Heart left ventricle (tissue), 16 donors: ENCODE measurements at places on chromosomes 16 and 17. TPM values are rescaled to one million over a fixed set of nuclear protein-coding genes. Genes with fewer than 3 reads are reported as not detected.

ITGAL gene
- 1.6 TPM for total RNA-seq

UNC45B gene
- total RNA-seq = 283 TPM

TRIM16 gene
- total RNA-seq = 22.9 TPM

RPRML gene
- not detected for total RNA-seq

ZFP90 gene
- 18.1 TPM for total RNA-seq

PRSS8 gene
- total RNA-seq = not detected

KRT12 gene
- not detected for total RNA-seq

KRTAP9-8 gene
- not detected for total RNA-seq

SCO1 gene
- total RNA-seq = 32.9 TPM
